GM03348 (cell line): ENCODE measurements at places on chromosomes 13 and 19.

- no peak for DNase-seq
These were observed 476.6 kb downstream of the IRS2 start for GRCh38 chr13:109309625-109310363.

- peak; percentile 86 for DNase-seq
These were observed 138.2 kb downstream of the SLC7A1 start for GRCh38 chr13:29457299-29457698.

- DNase-seq: no peak
These were observed 844 bp downstream of the ZNF543 start for GRCh38 chr19:57321116-57321515.

DNA sequence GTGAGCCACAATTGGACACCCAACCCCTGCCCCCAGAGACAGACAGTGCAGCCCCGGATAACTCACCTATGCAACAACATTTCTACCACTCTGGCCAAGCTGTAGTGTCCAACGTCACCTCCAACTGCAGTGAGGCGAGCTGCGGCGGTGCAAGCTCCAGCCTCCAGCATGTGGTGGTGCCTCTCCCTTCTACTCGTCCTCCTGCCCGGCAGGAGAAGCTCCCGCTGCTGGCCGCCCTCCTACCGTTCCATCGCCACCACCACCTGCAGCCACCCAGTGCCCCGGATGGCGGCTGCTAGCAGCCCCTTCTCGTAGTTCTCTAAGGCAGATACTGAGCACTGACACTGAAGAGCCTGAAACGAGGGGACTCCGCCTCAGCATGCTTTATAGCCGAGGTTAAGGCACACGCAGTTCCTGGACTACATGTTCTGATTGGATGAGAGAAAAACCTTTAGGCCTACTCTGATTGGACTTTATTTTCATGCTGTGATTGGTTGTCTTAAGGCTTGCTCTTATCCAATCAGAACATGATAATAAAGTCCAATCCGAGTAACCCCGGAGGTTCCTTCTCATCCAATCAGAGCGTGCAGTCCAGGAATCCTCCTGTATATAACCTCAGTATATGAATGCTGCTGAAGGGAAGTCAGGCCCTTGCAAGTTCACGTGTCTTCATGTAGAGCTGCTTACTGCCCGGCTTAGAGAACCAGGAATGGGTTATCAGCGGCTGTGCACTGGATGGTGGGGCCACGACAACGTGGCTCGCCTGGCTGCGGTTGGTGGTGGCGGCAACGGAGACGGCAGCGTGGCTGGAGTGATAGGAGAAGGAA is 63.5 kb downstream of the TUBA3C start:
- DNase-seq: no peak

DNA sequence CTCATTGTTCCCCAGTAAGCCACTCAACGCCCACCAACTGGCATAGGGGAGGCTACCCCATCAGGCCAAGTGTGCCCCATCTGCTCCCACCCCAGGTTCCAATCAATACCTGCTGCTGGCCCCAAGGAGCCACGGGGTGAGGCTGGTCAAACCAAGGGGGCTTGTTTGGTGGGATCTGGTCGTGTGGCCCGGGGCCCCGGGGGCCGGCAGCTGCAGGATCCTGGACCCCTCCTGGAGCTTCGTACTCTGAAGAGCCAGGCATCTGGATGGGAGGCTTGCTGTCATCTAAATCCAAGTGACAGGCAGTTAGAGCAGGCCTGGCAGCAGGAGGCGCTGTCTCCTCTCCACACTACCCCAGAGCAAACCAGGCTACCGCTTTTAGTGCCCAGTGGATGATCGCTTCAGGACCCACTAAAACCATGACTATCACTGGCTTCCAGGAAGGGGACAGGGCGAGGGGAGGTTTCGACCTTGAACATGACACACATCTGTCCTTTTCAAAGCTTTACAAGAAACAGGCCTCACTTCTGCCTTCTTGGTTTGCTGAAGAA is 14.2 kb downstream of the CHERP start:
- no peak for DNase-seq
